ENCODE measurements at places on chromosomes 6 and 20. TPM values are rescaled to one million over a fixed set of nuclear protein-coding genes. Genes with fewer than 3 reads are reported as not detected.

SLC24A3 gene
- total RNA-seq, result not detected

PACSIN1 gene
- 0.05 TPM for total RNA-seq

L3MBTL3 gene
- total RNA-seq, result 4.5 TPM

BANF2 gene
- not detected for total RNA-seq

TBC1D32 gene
- 1.7 TPM for total RNA-seq

SCRT2 gene
- not detected for total RNA-seq

RNF217 gene
- total RNA-seq, result 6.9 TPM

MCHR2 gene
- total RNA-seq, result not detected

EDN3 gene
- total RNA-seq, result 0.10 TPM

TRIM15 gene
- not detected for total RNA-seq

PERP gene
- total RNA-seq, result 81.7 TPM

KCNS1 gene
- not detected for total RNA-seq

RIPPLY2 gene
- total RNA-seq, result 0.64 TPM

All from A549 treated with CpdA at 1 μM for 4 hours (cell line).